ENCODE measurements at places on chromosomes 4 and X.

DNA sequence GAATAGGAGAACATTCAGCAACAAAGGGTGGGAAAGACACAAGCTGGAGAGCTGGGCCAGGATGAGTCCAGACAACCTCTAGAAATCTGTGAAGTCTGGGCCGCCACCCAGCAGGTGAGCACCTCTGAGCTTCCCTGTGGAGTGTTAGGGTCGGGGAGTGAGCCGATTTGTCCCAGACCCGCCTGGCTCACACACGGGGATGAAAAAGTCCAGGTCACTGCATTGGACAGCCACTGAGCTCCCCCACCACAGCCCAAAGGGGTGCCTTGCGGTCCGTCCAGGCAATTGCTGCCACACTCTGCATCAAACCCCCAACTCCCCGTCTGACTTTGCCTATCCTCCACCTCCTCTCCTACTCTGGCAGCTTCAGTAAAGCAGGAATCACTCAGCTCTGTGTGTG lies 38.7 kb downstream of the NHSL2 start:
- DNase-seq = no peak

GRCh38 chrX:153438532-153438931 lies 7.3 kb downstream of the TREX2 start:
- DNase-seq = no peak

DNA sequence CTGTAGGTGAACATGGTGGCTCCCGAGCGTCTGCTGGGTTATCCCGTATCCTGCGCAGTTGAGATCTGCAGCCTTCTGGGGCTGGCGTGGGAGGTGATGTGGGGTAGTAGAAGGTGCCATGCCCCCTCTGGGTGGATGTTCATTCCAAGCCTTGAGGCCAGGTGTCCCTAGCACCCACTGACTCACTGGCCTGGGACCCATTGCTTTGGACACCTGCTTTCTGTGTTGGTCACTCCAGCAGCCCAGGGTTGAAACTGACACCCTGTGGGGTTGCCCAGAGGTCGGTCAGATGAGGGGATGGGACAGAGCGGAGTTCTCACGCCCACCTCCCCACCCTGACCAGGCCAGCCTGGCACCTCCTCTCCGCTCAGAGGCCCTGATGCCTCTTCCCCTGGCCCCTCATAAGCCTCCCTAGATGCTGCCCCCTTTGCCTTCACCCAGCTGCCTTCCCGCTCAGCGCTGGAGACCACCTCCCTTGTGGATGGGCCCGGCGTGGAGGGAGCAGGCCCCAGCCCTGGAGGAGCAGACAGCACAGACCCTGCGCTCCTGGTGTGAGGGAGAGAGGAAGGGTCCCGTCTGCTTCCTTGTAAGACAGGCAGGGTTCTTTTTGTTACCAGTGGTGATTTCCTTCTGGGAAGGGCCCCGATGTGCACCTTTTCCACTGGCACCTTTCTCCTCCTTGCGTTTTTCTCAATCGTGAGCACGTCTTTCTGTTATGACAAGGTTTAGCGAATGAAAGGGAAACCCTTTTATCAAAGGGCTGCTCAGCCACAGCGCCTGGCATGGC lies 2.0 kb downstream of the DOK7 start:
- DNase-seq = no peak

- no peak for DNase-seq
Observed at GRCh38 chr4:140212646-140213045, 58.7 kb upstream of the MAML3 start.

DNA sequence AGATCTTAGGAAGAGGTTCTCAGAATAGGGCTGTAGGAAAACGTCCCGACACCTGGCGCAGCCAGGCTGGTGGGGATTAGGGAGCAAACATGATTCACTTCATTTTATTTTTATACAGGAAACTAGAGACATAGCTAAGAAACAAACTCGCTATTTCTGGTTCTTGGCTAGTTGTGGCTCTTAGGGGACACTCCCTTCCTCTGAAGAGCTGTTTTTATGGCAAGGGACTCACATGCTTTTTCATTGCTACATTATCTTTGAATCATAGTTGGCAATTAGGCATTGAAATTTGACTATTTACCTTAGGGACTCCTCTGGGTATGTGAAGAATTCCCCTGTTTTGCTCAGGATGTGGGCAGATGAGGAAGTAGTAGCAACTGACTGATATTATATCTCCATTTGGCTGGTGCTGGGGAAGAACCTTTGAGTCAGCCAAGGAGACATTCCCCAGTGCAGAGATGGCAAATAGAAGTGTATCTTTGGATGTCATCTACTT lies 174.5 kb downstream of the SMIM20 start:
- peak; percentile 53 for DNase-seq

DNA sequence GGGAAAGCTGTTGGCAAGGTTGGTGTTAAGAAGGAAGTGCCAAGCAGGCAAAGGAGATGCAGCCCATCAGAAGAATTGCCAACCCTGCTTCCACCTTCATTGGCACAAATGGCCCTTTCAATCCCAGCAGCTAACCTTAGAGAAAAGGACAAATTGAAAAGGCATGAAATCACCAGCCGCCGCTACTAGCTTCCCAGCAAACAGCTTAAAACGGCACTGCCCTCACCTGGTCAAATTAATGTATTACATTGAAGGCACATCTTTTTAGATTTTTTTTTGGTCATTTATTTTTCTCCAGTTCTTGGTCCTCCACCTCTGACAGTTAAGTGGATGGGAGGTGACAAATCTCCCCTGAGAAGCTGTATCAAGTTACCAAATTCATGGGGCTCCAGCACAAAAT lies 51.0 kb upstream of the NHSL2 start:
- peak; percentile 26 for DNase-seq

GRCh38 chr4:158410272-158410671 lies 111.4 kb upstream of the RXFP1 start:
- DNase-seq = no peak

GRCh38 chr4:181161669-181162068 lies 1081.5 kb upstream of the TENM3 start:
- no peak for DNase-seq

GRCh38 chr4:7890635-7891393 lies 48.8 kb downstream of the AFAP1 start:
- no peak for DNase-seq

GRCh38 chrX:23333842-23334520 lies 668 bp upstream of the PTCHD1 start:
- no peak for DNase-seq

DNA sequence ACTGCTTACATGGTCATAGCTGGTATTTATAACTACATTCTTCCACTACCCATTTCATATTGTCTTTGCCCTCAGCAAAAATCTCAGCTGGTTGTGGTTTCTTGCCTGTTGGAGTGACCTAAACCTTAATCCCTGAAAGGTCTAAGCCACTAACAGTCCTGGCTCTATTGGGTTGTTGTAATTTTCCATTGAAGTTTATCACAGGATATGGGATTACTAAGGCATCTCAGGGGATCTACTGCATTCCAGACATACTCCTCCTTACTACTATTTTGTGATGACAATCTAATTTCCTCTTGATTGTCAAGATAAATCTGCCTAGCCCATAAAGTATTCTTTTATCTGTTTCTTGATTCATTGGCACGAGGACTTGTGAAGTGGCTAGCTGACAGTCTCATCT lies 6.2 kb upstream of the OSTC start:
- no peak for DNase-seq

- no peak for DNase-seq
Observed at GRCh38 chrX:19758539-19758938, 128.9 kb downstream of the SH3KBP1 start.

DNA sequence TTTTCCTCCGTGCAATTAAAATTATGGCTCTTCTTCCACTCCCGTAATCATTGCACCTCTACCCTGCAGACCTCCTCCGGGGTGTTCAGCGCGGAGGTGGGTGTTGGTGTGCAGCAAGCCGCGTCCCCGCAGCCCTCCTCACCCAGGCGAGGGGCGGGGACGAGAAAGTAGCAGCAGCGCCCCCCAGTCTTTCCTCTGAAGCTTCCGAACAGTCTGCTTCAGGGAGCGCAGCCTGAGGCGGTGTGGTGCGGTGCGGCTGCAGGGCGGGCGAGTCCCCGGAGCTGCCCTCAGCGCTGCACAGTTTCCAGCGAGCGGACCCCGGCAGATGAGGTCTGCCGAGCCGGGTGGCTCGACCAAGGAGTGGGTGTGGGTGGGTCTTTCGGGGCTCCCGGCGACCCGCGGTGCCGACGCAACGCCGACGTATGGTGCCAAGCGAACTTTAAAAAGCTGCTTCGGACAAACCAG lies at the start of gene FRAS1:
FRAS1 (plus strand) TSS at position 189 of the 465 bp plus-strand sequence. CDS start 687 bp downstream, outside the sequence.
- peak; percentile 33 for DNase-seq

GRCh38 chr4:47619691-47620090 lies 134.6 kb downstream of the ATP10D start:
- no peak for DNase-seq

DNA sequence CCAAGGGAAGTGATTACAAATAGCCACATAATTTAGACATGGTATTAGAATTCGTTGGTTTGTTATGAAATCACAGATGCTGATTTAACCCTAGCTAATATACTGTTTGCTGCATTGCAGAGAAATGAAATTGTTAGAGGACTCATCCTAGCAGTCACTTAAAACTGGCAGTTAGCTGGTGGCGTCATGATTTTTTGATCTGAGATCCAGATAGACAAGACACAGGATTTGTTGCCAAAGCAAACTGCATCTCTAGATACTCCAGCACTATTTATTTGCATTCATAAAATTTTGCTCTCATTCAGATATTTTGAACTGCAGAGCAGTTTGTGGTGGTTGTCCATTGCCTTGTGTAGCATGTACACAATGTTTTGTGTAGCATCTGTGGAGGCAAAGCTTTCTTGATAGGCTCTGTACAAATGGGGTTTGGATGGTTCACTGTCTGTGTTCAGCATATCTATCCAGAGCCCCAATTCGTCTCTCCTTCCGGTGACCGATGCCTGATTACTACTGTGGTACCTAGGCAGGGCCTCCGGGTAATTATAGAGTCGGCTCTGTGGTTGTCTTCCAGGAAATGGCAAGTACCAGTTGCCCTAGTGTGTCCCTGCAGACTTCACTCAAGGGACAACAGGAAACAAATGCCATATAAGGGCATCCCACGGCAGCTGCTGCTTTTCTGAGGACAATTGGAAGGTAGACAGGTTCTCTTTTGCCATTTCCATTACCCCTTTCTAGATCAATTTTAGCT lies 30.1 kb upstream of the SPARCL1 start:
- DNase-seq = peak; percentile 23

DNA sequence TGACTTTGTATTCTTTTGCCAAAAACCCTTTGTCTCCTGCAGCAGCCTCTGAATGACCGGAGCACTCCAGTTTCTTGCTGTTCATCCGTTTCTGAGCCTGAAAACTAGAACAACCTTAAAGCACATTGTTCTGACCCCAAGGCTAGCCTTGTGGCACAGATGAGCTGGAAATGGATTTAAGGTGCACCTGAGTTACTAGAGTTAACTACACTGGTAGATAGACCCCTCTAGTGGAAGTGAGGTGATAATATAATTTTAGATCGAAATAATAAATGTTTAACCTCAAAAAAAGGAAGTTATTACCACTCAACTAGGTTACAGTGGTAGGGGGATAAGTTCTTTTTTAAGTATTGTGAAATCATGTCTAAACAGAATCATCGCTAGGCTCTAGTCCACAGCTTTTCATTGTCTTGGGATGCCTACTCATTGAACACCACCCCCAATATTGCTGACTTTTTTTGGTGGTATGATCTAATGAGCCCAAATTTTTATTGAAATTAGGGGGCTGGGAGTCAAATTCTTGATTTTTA lies 2.7 kb downstream of the PLS3 start:
- no peak for DNase-seq

DNA sequence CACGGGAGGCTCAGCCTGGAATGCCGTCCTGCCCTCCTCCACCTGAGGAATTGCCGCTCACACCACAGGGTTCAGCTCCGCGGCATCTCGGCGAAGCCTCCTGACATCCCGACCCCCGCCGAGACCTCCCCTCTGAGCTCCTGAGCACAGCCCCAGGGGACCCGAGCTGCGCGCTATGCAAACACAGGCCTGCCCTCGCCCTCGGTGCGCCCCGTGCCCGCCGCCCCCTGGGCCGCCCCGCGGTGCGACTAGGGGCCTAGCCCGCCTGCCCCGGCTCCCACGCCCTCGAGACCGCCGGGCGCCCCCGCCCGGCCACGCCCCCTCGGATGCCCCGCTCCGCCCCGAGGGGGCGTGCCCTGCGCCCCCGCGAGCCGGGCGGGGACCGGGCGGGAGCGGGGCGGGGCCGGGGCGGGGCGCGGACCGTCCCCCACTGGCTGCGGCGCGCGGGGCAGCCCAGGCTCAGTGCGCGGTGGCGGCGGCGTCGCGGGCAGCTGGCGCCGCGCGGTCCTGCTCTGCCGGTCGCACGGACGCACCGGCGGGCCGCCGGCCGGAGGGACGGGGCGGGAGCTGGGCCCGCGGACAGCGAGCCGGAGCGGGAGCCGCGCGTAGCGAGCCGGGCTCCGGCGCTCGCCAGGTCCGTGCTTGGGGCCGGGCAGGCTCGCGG lies at the start of gene FGFR3:
FGFR3 (plus strand) TSS at position 462 of the 664 bp plus-strand sequence. CDS start 642 bp downstream, outside the sequence.
- DNase-seq = peak; percentile 35

GRCh38 chr4:119682099-119682498 lies 53.5 kb upstream of the PDE5A start:
- no peak for DNase-seq

DNA sequence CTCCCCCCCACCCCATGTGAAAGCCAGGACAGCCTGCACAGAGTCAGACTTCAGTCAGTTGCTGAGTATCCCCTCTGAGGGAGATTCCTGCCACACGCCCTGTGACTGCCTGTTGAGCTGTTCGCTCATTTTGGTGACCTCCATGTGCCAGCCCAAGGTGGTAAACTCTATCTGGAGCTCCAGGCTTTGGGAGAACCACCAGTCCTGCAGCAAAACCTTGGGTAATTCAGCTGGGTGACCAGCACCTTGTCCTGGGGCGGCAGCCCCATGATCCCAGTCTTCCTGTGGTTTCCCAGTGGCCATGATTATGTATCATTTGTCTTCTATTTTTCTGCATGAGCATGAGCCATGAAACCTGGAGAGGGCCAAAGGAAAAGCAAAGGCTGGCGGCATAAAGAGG lies 73.4 kb downstream of the NBDY start:
- no peak for DNase-seq

DNA sequence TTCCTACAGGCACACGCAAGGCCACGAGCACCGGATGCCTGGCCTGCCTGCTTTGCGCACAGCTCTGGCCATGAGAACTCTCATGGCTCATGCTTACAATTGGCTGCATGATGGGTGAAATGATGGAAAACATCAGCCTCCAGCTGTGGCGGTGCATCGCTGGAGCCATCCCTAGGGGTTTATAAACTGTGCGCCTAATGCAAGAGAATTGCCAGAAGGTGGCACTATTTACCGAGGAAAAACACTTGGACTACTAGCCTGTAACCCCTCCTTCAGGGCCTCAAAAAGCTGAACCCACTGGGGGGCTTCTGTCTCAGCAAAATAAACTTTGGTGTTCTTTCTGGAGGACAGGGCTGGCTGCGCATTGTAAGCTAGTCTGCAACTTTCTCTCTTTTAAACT lies 51.9 kb downstream of the PHKA2 start:
- DNase-seq = no peak

- DNase-seq = no peak
Observed at GRCh38 chrX:43962636-43963035, 10.6 kb downstream of the NDP start.

- DNase-seq = no peak
Observed at GRCh38 chr4:164926301-164926700, 49.3 kb downstream of the APELA start.

- no peak for DNase-seq
Observed at GRCh38 chrX:24204331-24204730, 54.8 kb downstream of the ZFX start.

GRCh38 chr4:55032788-55033187 lies 92.6 kb downstream of the KDR start:
- DNase-seq = no peak

- DNase-seq = no peak
Observed at GRCh38 chr4:138978600-138978999, 37.0 kb upstream of the NOCT start.
